Stimulated activated CD4-positive, alpha-beta T cell treated with anti-CD3 and anti-CD28 coated beads, TNF-alpha, amount 100 ng/mL, for 4 hours (primary cell): ENCODE measurements at places on chromosomes 6 and 20.

- no peak for DNase-seq
These were observed 40.5 kb downstream of the FAM120B start for GRCh38 chr6:170347091-170347490.

DNA sequence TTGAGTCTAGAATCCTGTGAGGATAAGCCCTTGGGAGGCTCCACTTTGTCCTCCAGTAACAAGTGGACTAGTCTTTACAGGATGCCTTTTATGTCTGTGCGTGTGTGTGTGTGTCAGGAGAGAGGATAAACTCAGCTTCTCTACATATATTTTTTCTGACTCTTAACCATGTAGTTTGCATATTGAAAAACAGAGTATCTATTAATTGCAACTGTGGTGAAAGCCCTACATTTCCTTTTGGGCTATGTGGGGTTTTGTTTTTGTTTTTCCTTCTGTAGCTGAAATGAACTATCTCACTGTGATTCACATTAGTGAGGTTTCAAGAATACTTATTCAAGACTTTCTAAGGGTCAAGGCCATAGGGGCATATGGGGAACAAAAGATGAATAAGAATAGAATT, 17.7 kb downstream of the TPBG start:
- DNase-seq = no peak

DNA sequence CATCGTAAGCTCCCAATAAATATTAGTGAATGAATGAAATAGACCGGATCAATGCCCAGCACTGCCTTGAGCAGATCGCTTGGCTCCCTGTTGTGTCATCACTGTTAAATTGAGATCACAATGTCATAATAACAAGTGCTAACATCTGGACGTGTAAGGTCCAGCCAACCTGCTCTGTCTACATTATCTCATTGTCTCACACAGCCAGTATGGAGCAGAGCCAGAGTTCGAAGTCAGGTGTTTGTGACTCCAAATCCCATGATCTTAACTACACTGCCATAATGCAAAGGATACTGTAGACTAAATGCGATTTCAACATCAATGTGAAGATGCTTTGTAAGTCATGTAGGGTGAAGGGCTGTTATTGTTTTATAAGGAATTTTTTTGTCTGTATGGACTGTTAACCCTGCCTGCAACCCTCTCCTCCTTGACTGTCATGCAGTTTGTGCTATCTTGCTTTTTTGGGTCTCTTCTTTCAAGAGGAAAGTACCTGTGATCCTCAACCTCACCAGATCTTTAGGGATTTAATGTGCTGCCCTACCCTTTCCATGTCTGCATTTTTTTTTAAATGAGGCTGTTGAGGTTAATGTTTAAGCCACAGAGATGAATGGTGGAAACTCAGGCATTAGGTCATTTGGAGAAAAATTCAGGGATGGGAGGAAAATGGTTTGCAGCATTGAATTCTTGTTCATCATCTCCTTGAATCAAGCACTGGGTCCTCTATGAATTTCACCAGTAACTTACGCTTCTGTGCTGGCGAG, 49.0 kb upstream of the OCSTAMP start:
- no peak for DNase-seq

DNA sequence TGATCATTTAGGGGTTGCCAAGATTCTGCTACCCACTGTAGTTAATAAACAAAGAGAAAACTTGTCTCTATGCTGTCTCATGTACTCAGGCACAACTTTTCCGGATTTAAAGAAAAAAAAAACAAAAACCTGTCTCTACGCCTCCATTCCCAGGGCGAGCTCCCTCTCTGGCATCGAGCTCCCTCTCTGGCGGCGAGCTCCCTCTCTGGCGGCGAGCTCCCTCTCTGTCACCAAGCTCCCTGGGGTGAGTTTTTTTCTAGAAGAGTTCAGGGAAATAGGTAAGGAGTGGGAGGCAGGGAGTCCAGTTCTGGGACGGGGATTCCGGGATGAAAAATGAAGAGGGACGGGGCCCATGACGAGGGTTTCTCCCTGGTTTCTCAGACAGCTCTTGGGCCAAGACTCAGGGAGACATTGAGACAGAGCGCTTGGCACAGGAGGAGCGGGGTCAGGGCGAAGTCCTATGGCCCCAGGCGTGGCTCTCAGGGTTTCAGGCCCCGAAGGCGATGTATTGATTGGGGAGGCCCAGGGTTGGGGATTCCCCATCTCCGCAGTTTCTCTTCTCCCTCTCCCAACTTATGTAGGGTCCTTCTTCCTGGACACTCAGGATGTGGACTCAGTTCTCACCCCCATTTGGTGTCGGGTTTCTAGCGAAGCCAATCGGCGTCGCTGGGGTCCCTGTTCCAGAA, 16.5 kb upstream of the HLA-A start:
- no peak for DNase-seq

DNA sequence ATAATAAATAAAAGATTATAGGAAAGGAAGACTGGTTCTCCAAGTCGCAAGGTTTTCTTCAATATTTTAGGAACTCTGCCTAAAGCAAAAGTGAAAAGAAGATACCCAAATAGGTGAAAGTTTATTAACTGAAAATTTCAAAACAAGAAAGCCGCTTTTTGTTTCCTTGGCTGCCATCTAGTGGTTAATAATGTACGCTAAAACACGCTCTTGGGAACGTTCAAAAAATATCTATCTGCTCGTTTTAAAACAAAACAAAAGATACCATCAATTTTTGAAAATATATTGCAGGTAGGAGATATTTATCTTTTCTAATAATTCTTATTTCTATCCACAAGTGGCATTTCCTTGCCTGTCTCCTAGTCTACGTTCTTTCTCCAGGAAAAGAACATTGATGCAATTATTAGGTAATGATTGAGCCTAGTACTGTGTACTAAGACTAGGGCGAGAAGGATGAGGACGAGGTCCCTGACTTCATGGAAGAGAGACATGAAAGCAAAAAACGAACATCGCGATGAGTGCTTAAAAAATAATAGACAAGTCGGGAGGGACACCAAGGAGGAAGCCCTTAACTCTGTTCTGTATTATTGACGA, 97.2 kb downstream of the SPTLC3 start:
- DNase-seq = no peak
